ENCODE measurements at places on chromosomes 11 and 22. TPM values are rescaled to one million over a fixed set of nuclear protein-coding genes. Genes with fewer than 3 reads are reported as not detected.

BDNF gene
- total RNA-seq: not detected

CCDC83 gene
- total RNA-seq: not detected

TSPAN32 gene
- 1.2 TPM for total RNA-seq

BCO2 gene
- total RNA-seq: 1.4 TPM

CYTH4 gene
- 5.1 TPM for total RNA-seq

DNA sequence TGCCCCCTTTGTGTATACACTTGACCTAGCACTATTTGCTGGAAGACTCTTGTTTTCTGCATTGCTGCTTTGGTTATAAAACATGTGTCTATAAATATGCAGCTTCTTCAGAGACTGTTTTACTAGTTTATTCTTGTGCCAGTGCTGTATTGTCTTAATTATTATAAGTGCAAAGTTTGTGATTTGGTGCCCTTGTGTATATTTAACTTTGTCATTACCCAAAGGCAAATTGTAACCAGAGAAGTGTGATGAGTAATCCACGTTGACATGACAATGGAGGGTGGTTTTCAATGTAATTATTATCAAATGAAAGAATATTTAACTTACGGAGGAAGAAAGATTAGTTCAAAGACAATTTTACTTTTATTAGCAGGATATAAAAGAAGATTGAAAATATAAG, 75.0 kb upstream of the PRODH start:
- H3K4me1 ChIP-seq: no peaks in the 10 kb centered on the region
- H3K27ac ChIP-seq: no peak overlapping the region
- DNase-seq: no peak
- no peaks in the 10 kb centered on the region for H3K27me3 ChIP-seq
- no peak overlapping the region for H3K4me3 ChIP-seq

DNA sequence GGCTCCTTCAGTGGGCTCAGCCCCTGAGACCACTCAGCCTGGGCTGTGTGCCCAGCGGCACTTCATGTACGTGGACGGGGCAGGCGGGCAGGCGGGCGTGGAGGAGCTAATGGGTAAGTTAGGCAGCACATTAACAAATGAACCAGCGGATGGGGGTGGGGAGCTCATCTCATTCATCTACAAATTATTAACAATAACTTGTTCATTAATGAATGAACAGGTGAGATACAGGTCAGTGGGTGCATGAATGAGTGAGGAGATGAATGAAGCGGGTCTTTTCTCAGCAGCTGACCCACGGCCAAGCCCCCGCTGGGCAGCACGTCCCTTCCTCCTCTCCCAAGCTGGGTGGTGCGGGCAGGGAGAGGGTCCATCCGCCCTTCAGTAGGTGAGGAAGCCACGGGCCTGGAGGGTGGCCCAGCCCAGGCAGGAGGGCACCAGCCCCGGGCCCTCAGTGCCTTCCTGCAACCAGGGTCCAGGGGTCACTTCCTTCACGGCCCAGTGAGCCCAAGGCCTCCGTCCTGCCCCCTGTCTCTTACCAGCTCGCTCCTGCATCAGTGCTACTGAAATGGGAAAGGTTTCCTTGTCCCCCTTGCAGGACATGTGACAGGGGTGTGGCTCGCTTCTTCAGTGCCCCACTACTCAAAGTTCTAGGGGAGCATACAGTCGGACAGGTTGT, 60.5 kb upstream of the KCNQ1OT1 start:
- no peak for DNase-seq
- H3K27me3 ChIP-seq: no peaks in the 10 kb centered on the region
- no peak overlapping the region for H3K27ac ChIP-seq
- H3K36me3 ChIP-seq: no peaks in the 10 kb centered on the region
- no peak overlapping the region for H3K4me3 ChIP-seq

DNA sequence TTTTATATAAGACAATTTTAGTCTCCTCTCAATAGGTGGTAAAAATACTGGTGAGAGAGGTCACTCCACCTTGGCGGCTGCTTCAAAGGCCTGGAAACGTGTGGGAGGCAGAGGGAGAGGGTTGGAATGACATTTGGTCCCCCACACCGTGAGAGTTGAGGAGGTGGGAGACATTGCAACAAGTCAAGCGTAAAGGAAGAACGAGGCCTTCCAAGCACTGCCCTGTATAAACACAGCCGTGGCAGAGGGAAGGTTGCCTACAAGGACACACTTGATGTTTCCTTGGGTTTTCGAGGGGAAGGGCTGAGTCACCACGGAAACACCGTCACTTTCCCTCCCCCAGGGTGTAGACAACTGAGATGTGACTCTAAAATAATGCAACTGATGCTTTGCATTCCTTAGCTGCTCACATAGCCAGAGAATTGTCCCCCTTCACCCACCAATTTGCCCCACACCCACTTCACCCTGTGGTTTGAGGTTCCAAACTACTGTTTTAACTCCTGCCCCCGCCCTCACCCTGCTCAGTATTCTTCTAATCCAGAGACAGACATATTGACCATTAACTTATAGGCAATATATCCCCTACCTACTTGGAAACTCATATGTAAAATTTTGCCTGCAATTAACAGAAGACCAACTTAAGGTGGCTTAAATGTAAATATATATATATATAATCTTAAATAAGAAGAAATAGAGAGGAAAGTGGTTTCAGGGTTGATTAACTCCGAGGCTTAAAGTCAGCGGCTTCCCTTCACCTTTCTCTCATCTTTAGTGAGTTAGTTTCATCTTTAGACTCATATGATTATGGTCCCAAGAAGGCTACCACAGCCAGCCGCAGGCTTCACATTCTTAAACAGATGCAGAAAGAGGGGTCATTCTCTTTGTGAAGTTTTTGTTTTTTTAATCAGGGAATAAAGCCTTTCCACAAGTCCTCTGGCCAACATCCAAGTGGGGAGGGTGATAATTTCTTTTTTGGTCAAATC, 54.1 kb upstream of the BDNF start:
- no peaks in the 10 kb centered on the region for H3K27me3 ChIP-seq
- H3K4me1 ChIP-seq: no peaks in the 10 kb centered on the region
- no peaks in the 10 kb centered on the region for H3K36me3 ChIP-seq
- H3K27ac ChIP-seq: no peak overlapping the region
- DNase-seq: no peak
- no peak overlapping the region for H3K4me3 ChIP-seq

DNA sequence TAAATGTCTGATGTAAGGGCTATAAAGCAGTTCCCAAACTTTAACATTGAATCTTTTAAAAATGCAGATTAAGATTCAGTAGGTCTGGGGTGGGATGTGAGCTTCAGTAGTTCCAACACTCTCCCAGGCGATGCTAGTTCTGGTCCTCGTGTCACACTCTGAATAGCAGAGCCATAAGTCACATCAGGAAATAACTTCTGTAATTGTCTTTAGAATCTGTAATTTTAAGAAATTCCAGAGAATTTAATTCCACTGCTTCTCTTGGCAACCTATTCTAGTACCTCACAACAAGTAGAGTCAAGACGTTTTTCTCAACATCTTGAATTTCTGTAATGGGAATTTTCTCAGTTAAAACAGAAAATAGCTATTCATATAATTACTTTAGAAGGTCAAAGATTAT, 223.1 kb downstream of the TMEM135 start:
- H3K27ac ChIP-seq: no peak overlapping the region
- no peaks in the 10 kb centered on the region for H3K36me3 ChIP-seq
- no peak overlapping the region for H3K4me3 ChIP-seq
- H3K4me1 ChIP-seq: peaks cover 19% of the 10 kb centered on the region

Measured in esophagus muscularis mucosa (tissue), 4 donors.